ENCODE measurements at places on chromosomes 12 and 14.

- DNase-seq: no peak
Measured at GRCh38 chr14:72512281-72512680, 381.6 kb downstream of the DPF3 start.

DNA sequence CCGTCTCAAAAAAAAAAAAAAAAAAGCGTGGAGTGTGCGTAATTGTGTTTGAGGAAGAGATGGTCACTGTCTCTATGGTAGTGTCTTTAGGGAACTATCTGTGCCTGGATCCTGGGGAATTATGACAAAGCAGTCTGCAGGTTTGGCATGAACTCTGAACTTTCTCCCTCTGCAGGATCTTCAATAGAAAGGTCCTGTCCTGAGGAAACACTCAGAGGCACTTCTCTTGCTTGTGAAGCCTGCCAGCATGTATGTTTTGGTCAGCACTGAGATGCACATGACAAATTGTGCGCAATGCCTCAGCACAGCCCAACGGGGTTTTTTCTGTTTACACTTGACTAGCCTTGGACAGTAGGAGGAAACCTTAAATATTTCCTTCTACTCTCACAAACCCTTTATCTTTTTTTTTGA lies 46.6 kb downstream of the ATF7 start:
- DNase-seq: no peak

- peak; percentile 29 for DNase-seq
Measured at GRCh38 chr12:107903341-107904061, 129.0 kb downstream of the ASCL4 start.

GRCh38 chr12:46174061-46174662 lies 94.7 kb downstream of the SLC38A1 start:
- no peak for DNase-seq

DNA sequence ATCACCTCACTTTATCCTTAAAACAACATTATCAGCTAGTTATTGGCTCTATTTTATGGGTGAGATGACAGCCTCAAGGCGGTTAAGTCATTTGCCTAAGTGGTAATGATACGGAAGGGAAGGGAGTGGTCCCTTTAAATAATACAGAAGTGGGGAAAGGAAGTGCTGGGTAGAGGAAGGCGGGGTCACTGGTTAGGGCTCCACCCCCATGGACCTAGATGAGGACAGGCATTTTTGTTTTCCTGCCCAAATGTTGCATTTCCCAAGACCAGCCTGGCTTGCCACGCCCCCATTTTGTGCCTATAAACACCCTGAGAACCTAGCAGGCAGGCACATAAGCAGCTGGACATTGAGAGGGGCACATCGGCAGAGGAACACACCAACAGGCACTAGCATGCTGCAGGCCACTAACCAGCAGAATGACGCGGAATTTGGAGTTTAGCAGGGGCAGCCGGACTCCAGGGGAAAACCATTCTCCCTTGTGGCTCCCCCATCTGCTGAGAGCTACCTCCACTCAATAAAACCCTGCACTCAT lies 100.9 kb downstream of the EPS8 start:
- peak; percentile 55 for DNase-seq

DNA sequence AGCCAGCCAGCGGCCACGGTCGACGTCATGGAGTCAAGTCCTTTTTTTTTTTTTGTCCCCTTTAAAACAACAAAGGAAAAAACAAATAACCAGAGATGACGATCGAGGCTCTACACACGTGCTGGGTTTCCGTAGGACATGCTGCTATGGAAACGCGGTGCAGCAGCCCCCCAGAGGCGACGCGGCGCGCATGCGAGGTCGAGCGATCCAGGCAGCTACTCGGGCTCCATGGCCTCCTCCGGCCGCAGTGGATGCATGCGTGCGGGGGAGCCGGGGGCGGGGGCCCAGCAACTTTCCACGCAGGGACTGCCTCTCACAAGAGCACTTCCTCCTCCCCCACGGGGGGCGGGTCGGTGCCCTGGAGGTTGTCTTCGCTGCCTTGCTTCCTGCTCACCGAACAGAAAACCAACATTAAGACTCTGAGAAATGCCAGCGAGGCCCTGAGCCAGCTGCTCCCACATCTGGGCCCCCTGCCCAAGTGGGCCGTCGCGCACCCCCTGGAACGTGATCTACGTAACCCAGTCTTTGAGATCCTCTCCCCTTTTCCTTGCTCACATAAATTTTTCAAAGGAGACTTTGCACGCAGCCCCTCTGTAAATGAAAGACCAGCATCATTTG lies 30.7 kb downstream of the P2RX4 start:
- DNase-seq: peak; percentile 95

DNA sequence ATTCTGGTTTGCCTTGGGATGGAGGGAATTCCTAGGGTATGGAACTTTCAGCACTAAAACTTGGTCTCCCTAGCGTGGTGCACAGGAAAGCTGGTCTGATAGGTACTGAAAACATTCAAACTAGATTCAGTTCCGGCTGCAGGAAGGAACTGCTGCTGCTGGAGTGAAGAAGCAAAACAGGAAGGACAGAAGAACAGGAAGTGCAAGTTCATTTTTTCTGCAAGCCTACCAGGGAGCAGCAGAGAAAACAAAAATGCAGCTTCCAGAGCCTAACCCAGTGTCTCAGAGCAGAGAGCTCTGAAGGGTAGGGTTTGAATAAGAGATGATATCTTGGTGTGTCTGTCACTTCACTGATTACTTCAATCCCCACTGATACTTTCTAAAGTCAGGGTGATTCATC lies 165.2 kb downstream of the VRK1 start:
- peak; percentile 28 for DNase-seq

GRCh38 chr12:49894751-49895148 lies 8.9 kb downstream of the FAIM2 start:
- no peak for DNase-seq

GRCh38 chr14:89397569-89398230 lies 19.3 kb downstream of the FOXN3 start:
- DNase-seq: no peak

DNA sequence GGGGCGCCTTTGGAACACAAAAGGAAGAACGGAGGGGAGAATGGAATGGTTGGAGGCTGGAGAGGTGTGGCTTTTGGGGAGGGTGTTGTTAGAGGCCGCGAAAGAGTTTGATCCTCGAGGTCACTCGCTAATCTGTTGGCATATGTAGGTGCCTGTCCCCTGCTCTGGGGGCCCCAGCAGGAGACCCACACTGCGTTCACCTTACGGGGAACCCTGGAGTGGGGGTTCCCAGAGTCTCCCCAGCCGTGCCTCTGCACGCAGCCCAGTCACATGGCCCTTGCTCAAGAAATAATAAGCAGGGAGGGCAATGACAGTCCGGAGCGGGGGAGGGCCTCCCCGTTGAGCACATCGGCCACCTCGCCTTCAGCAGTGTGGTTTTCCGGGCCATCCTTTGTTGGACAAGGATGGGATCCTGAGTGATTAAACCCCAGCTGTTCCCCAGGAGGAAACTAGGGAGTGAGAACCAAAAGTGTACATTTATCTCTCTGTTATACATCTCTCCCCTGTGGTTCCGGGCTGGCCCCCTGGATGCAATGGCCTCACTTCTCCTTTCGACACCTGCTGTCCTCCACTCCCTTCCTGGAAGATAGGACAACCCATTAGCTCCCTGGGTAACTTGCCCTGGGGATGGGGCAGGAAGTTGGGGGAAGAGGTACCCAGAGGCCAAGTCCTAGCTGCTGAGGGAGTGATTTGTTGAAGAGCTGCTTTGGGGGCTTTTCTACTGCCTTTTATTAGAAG lies 1.3 kb downstream of the PLEKHG3 start:
- DNase-seq: no peak

- no peak for DNase-seq
Measured at GRCh38 chr14:36021591-36022320, 154.8 kb downstream of the PTCSC3 start.

DNA sequence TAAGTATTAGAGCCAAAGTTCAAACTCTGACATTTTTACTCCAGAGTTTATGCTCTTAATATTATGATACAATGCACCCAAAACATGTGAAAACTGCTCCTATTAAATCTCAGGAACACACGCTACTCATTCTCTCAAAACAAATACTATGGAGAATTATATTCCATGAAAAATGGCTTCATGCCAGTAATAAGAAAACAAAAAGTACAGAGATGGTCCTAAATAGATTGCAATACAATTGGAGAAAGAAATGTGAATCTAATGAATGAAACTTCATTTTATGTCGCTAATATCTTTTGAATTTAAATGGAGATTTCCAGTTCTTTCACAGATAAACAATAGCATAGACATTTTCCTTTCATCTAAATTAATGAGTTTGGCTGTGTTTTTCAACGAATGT lies 384.3 kb downstream of the ADAMTS20 start:
- DNase-seq: no peak

DNA sequence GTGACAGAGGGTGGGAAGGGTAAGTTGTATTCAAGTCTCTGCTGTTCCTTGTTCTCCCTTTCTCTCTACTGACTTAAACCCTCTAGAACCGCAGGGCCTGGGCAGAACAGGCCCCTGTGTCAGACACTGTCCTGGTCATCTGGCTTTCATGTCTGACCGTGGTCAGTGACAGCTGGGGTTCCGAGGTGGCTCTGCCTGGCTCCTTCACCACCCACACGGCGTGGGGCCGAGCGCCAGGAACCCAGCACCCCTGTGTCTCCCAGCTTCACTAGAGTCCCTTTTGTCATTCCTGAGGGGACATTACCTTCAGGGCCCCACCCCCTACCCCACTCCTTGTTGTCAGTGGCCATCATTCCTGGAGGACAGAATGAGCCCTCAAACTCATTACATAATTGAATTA lies 168.9 kb downstream of the ADGRD1 start:
- DNase-seq: no peak

DNA sequence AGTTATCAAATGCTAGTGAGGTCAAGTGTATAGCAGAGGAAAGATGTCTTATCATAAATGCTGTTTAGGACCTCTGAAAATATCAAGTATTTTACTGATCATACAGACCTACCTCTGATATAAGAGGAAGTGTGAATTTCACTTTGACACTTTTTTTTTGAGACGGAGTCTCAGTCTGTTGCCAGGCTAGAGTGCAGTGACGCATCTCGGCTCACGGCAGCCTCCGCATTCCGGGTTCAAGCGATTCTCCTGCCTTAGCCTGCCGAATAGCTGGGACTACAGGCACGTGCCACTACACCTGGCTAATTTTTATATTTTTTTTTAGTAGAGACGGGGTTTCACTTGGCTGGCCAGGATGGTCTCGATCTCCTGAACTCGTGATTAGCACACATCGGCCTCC lies 55.1 kb upstream of the PIK3C2G start:
- DNase-seq: no peak

DNA sequence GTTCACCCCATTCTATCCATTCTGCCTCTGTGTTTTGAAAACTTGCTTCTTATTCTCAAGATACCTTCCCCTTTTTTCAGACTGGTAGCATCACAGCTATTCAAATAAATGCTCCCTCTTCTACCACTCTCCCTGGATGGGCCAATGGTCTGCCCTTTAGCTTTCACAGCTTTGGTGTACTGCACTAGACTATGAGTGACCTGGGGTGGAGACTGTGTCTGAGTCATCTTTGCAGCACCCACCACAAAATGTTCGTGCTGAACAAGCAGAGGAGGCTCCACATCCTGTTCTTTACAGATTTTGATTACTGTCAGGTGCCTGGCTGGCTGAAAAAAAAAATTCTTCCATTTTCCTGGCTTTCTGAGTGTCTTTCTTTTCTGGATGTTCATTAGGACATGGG lies 1104.1 kb upstream of the TMEM132C start:
- DNase-seq: peak; percentile 27

GRCh38 chr14:79916892-79917291 lies 294.4 kb downstream of the DIO2 start:
- no peak for DNase-seq

- DNase-seq: no peak
Measured at GRCh38 chr14:56172571-56172971, 54.4 kb downstream of the PELI2 start.

- DNase-seq: no peak
Measured at GRCh38 chr12:125272383-125272933, 207.2 kb downstream of the AACS start.

DNA sequence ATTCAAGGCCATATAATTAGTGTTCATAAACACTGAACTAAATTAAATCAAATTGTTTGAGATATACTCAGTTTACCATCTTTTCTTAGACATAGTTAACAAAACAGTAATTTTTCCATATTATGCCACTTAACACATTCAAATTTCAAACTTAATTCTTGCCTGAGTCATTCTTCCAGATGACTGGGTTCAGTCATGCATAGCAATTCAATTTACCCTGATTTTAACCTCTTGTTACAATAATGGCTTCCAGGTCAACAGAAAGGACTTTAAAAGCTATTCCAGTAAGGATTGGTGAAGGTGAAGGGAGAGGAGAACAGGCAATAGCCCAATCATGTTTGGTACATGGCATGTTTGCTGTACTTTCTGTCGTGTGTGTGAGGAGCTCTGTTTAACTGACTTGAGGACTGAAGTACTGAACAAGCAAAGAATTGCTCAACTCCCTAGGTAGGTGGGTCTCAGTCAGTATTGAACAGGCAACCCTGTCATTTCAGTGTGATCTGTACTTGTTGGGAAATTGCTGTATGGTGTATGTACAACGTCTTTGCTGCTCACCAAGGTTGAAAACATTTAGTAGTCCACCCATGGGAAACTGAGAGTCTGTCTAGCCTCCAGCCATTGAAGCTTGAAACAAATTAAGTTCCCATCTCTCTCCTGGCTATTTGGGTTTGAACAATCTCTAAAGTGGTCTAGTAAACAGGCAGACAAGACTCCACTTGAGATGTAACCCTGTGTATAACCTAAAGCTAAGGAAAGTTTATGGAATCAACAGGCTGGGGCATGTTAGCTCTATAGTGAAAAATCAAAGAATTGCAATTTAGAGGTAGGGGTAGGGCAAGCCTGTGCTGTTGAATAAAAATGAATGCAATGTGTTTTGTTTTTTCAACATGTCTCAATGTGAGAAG lies 327.2 kb downstream of the BTG1 start:
- DNase-seq: no peak

DNA sequence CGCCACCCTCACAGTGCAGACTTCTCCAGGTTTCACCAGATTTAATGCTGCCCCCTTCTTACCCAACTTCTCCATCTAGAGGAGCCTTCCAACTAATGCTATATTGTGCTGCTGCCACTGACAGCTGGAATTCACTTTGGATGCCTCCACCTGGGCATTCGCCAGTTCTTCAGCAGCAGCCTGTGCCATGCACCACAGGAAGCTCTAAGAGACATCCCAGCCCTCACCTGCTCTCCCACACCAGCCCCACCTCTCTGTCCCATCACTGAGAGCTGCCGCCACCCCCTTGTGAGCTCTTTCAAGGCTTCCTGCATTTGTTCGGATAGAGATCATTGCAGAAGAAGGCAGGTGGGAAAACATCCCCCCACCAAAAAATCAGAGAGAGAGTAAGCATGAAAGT lies 4.6 kb upstream of the KRT2 start:
- no peak for DNase-seq

Data from CD4-positive, alpha-beta T cell treated with Interferon gamma for 1 hour (primary cell).